ENCODE measurements at places on chromosomes 11 and 22.

DNA sequence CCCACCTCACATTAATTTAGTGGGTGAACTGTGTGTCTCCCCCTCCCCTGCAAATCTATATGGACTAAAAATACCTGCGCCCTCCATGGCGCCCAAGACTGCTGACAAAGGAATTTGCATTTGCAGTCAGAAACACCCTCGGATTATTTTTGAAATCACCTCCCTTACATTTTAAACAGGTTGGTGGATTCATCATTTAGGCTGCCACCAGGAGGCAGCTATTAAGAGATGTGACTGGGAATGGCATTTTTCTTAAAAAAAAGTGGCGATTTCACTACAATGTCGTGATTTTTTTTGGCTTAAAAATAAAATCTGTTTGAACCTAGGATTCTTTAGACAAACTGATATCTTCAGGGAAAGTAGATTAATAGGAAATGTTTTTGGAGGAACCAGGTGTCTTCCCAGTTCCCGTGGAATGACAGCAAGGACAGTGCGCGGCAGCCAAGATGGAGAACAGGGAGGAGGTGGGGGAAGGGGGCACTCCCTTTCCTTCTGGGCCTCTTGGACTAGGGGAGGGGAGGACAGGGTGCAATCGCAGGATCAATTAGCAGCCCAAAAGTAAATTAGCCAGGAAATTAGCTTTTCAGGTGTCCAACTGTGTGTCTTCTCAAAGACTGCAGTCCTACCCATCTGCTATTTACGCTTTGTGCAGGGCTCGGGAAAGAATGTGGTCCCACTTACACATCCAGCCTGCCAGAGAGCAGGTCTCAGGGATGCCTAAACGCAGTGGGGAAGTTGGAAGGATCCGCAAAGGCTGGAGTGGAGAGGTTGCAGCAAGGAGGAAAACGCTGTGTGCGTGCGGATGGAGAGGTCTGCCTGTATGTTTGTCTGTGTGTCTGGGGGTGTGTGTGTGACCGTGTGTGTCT is 496.4 kb downstream of the NTM start:
- DNase-seq: no peak

DNA sequence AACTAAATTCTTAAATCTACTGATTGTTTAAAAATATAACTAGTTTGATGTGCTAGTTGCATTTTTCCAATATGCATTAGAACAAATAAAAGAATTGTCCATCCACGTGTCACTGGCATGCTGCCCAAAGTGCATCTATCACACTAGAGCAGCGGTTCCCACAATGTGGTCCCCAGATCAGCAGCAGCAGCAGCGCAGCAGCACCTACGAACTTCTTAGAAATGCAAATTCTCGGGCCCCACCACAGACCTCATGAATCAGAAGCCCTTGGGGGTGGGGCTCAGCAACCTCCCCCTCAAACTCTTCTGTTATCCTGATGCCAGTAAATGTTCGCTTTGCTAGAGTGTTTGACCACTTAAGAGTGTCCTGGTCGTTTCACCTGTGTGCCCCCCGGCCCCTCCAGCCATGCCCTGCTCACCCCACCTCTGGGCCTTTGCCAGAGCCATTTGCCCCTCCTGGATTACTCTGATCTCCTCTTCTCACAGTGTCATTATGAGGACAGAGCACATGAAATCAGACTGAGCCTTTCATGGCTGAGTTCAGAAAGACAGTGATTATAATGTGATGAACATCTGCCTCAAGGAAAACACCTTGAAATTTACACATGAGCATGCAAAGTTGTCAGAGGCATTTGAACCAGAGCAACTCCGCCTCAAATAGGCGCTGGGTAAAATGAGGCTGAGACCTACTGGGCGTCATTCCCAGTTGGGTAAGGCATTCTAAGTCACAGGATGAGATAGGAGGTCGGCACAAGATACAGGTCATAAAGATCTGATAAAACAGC is 12.6 kb upstream of the VSIG10L2 start:
- no peak for DNase-seq

GRCh38 chr11:36141196-36141953 is 147.8 kb downstream of the COMMD9 start:
- DNase-seq: no peak

GRCh38 chr11:119237515-119237914 is 31.4 kb downstream of the CBL start:
- no peak for DNase-seq

DNA sequence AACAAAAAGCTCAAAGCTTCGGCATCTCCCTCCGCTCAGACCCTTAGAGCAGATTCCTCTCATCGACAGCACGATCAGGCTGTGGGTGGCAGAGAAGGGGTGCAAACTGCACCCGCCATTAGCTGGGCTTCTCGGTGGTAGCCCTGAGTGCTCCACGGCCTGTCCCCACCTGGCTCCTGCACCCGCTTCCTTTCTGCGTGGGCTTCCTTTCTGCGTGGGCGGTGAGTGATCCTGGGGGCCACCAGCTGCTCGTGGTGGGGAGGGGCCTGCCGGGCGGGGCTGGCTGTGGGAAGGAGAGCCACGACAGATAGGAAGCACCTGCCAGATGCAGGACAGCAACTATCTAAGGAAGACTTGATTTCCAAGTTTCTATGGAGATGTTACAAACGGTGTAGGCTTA is 55.0 kb downstream of the BRD1 start:
- DNase-seq: no peak
